ENCODE measurements at places on chromosomes 16 and 17.
A peak's percentile ranks its signal among the peaks of the same experiment; 100 is the strongest.

GRCh38 chr17:78111016-78111726 lies 17.4 kb downstream of the TMC6 start:
- no peak for DNase-seq

DNA sequence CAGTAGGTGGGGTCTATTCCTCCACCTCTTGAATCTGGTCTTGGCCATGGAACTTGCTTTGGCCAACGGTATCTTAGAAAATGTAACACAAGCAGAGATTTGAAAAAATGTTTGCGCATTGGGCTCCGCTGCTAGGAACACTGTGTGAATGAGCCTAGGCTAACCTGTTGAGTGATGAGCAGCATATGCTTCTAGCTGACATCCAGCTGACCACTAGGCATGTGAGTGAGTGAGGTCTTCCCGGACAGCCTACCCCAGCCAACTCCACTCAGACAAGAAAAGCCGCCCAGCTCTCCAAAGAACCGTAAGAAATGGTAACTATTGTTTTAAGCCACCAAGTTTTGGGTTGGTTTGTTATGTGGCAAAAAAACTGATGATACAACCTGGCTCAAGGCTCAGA lies 31.4 kb upstream of the BCO1 start:
- no peak for DNase-seq

DNA sequence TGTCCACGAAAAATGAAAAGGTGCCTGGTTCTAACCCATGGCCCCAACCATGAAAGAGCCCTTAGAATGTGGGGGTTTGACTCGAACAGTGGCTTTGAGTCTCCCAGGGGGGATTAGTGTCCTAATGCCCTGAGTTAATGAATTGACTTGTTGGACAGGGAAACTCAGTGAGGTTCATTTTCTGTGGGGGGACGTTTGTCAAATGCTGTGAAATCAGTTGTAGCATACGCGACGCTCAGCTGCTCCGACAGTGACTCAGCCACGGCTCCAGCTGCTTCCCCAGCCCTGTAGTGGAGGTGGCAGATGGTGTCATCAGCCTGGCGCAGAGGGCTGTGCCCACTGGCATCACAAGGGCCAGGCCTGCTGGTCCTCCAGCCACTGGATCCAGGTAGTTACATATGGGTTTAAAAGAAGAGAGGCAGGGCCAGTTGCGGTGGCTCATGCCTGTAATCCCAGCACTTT lies 3.9 kb upstream of the TMEM235 start:
- DNase-seq, result no peak

GRCh38 chr17:74901353-74902135 lies 8.1 kb upstream of the FADS6 start:
- no peak for DNase-seq

GRCh38 chr16:53429221-53429943 lies 4.9 kb upstream of the RBL2 start:
- no peak for DNase-seq

- DNase-seq, result no peak
These were observed 6.1 kb downstream of the TMEM235 start for GRCh38 chr17:78237401-78238012.

DNA sequence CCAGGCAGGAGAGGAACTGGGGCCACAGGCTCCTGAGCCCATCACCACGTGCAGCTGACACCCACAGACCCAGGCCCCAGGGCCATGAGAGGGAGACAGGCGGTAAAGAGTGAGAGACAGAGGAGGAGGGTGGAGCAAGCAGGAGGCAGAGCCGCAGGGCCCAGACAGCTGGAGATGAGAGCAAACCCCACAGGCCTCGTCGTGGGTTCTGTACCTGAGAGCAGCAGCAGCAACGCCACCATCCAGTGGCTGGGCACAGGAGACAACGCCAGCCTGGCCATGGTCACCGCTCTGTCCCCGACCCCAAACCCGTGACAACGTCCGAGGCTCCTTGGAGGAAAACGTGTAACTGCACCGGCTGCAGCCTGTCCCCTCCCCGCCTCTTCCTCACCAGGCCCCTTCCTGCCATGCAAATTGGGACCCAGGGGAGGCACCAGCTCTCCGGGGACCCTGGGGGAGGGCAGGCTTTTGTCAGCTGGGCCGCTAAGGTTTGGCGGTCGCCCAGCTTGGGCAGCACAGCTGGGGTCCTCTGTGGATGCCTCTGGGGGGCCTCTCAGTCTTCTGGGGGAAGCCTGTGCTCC lies at the start of gene CD79B:
Gene CD79B (minus strand): TSS at position 351 of the 581 bp plus-strand sequence. CDS start 70 bp downstream, at position 281.
- DNase-seq, result no peak

DNA sequence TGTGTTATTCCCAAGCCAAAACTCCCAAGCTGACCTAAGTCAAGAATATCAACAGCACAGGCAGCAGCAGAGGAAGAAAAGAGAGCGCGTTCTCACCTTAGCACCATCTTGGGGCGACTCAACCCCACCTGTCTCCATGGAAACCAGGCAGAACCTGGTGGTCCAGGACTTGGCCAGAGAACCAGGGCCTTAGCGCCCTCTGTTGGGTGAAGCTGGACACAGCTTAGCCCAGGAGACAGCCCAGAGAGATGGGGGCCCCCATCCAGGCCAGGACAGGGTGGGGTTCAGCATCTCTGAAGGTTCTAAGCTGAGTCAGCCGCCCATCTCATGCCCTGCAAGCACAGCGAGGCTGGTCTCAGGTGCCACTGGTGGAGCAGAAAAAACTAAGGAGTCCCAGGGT lies 60.1 kb upstream of the TMEM132E start:
- DNase-seq, result peak; percentile 6

DNA sequence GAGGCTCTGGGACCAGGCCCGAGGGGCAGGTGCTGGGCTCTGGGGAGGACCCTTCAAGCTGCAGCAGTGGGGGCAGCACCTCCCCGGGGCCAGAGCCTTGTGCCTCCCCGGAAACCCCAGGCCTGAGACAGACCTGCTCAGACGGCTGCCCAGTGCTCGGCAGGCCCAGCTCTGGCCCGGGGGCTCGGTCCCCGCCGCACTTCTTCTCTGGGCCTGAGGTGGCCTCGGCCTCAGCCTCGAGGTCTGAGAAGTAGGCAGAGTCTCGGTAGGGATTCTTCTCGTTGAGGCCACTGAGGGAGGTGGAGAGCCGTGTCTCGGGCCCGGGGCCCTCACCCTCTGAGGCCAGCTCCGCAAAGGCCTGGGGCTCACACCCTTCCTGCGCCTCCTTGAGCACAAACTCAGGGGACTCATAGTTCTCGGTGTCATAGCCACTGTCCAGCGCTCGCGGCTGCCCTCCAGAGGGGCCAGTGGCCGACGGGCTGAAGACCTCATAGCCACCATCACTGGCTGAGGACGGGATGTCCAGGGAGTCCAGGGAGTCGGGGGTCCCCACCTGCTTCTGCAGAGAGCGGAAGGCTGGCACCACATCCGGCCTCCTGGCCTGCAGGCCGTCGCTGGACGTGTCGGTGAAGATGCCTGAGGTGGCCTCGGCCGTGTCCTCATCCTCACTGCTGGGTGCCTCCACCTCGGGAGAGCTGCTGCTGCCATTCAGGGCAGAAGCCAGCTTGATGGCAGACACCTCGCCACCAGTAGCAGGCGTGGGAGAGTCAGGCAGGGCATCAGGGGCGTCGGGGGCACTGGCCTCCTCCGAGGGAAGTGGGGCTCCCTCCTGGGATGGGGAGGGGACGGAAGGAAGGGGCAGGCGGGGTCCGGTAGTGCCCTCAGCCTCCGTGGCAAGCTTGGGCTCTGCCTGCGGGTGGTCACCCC lies 44.3 kb upstream of the PVALEF start:
- DNase-seq, result no peak

DNA sequence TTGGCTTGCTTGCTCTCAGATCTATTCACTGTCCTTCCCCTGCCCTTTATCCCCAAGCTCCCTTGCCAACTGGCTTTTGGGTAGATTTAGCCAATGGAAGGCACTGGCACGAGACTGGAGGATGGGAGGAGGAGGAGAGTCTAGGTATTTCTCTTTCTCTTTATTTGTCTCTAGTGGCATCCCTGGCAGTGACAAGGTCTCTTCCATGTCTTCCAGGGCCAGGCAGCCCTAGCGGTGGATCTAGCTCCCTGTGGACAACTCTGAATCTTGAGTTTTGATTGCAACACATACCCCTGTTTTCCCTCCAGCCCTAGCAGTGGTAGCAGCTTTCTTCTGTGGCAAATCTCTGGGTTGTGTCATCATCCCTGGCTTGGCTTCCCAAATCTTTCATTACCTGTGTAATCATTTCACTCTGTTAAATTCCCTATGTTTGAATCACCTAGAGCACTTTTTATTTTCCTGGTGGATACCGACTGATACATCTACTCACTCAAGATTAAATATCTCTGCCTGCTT lies 171.1 kb upstream of the IRX6 start:
- no peak for DNase-seq

DNA sequence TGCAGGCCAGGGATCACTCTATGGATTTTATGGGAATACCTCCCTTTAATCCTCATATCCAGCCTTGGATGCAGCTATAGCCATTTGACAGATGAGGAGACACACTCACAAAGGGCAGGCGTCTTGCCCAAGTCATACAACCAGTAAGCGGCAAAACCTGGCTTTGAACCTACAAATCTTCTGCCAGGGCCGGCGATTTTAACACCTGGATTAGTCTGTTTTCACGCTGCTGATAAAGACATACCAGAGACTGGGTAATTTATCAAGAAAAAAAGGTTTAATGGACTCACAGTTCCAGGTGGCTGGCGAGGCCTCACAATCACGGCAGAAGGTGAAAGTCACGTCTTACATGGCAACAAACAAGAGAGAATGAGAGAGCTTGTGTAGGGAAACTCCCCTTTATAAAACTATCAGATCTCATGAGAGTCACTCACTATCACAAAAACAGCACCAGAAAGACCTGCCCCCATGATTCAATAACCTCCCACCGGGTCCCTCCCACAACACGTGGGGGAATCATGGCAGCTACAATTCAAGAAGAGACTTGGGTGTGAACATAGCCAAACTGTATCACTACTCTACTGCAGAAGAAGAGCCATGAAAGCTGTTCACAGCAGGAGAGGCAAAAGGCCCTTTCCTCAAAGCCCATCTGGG lies 67.5 kb downstream of the XYLT1 start:
- DNase-seq, result no peak

DNA sequence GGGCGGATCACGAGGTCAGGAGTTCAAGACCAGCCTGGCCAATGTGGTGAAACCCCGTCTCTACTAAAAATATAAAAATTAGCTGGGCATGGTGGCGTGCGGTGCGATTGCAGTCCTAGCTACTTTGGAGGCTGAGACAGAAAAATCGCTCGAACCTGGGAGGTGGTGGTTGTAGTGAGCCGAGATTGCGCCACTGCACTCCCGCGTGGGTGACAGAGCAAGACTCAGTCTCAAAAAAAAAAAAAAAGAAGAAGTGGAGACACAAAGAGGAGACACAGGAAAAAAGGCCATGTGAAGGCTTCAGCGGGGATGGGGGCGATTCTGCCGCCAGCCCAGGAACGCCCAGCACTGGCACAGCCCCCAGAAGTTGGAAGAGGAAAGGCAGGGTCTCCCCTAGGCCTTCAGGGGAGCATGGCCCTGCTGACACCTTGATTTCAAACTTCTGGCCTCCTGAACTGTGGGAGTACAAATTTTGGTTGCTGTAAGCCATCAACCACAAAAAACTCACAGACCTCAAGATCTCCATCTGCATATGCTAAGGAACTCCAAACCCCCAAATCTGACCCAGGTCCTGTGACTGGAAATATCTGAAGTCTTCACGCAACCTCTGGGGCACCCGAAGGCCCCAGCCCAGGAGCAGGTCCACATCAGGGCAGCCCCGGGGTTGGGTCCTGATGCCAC lies 7.0 kb downstream of the SGSH start:
- DNase-seq, result no peak

DNA sequence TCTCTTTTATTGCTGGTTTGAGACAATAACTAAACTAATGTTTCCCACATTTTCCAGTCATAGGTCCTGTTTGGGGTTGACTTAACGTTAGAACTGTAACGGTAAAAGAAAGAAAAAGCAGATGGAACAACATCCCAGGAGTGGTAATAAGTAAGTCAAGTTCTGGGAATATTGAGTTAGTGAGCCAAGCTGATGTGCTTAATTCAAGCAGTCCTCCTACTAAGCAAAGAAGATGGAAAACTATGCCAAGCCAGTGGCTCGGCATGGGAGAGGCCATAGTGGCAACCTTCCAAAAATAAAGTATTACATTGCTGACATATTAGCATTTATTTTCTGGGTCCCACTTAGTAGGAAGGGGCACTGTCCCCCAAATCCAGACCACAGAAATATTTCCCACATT lies 161.7 kb upstream of the CDH5 start:
- DNase-seq, result no peak

DNA sequence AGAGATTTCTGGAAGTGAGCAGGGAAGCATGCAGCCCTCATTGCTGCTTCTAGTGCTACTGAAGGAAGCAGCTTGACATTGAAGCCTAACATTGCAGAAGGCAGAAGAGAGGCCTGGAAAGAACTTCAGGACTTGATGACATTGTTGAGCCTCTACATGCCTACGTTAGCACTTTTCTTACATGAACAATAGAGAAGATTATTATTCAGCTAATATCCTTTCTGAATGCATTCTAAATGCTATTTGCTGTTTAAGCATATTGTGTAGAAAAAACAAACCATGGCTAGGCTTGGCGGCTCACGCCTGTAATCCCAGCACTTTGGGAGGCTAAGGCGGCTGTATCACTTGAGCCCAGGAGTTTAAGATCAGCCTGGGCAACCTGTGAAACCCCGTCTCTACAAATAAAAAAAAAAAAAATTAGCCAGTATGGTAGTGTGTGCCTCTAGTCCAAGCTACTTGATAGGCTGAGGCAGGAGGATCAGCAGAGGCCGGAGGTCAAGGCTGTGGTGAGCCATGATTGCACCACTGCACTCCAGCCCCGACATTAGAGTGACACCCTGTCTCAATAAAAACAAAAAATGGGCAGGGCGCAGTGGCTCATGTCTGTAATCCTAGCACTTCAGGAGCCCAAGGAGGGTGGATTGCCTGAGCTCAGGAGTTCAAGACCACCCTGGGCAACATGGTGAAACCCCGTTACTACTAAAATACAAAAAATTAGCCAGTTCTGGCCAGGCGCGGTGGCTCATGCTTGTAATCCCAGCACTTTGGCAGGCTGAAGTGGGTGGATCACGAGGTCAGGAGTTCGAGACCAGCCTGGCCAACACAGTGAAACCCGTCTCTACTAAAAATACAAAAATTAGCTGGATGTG lies 2.2 kb upstream of the AURKB start:
- DNase-seq, result no peak

DNA sequence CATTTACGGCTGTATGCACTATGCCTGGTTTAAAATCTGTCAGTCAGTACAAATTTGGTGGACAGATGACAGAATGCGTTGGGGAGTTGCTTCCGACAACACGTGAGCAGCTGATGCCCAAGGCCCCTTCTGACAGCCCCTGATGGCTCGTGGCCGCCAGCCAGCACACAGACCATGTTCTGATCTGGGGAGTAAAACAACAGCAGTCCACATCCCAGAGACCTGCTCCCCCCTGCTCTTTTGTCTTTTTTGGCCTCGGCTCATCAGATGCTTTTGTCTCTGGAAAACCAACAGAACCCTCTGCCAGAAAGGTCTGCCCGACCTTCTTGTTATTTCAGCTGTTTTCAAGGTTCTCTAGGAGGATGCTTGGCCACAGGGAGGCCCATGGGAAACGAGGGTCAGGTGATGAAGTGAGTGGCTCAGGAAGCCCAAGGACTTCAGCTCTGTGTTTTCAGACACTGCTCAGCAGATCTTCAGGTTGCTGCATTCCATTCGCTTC lies 10.8 kb downstream of the ARSG start:
- peak; percentile 42 for DNase-seq

Measured in cerebellar cortex (tissue), 1 donor.